ENCODE measurements at places on chromosomes 11 and 22.

GRCh38 chr11:79050786-79051185, 390.0 kb downstream of the TENM4 start:
- DNase-seq = no peak

- DNase-seq = no peak
Observed at GRCh38 chr22:39284142-39284980, 35.1 kb downstream of the RPL3 start.

DNA sequence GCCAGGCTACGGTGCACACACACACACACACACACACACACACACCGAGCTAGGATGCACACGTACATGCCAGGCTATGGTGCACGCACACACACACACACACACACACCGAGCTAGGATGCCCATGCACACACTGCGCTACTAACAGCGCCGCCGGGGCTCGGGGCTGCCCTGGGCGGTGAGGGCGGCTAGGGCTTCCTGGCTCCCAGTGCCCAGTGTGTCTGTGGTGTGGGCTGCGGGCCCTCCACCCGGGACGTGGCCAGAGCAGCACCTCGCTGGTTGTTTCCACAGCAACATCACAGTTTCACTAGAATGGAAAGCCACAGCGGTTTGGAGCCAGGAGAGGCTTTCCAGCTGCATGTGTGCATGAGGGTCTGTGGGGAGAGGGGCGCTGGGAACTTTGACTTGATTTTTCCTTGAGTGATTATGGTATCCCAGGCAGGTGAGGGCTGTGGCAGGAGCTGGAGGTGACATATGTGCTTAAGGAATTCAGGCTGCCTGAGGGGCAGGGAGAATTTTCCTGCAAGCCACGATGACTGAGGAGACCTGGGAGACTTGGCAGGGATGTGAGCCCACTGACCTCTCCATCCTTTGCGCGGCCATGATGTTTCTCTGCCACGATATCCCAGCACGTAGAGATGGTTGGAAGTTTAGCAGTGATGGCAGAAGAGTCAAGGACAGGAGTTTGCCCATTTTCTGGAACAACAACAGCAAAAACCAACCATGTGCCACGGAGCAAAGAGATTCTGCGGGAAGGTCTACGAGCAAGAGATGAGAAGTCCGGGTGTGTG, 195.9 kb downstream of the SNX19 start:
- DNase-seq = no peak

GRCh38 chr11:86577644-86578636, 94.5 kb downstream of the ME3 start:
- no peak for DNase-seq

DNA sequence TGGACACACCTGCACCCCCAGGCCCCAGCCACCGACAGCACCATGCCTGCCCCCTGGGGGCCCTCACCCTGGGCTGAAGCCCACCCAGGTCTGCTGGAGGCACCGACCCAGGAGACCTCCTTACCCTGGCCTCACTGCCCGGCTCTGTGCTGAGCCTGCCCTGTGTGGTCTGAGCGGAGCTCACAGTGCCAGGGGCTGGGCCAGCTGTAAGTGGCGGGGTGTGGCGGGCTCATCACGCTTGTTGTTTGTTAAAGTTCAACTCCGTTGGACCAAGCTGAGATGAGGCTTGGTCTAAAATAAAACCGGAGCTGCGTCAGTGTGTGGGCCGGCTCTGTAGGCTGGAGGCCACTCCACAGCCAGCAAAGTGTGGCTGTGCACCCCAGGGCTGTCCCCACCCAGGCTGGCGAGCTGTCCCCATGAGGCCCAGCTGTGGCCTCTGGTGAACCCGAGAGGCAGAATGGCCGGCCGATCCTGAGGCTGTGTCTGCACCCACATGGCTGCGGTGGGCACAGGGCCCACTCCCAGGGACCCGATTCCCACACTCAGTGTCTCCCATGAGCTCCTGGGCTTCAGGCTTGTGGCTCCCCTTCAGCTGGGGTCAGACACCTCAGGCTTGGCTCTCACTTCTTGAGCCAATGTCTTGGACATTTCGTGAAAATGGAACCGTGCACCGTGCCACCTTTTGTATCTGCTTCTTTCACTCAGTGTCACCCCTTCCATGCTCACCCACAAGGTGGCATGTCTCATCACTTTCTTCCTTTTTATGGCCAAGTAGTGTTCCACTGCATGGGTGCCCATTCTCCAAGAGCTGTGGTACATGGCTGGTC, 137.9 kb downstream of the CTTN start:
- DNase-seq = no peak

GRCh38 chr11:110713449-110713776, 1.2 kb upstream of the ARHGAP20 start:
- DNase-seq = no peak

- no peak for DNase-seq
Observed at GRCh38 chr11:76184551-76184993, 21.7 kb downstream of the WNT11 start.

DNA sequence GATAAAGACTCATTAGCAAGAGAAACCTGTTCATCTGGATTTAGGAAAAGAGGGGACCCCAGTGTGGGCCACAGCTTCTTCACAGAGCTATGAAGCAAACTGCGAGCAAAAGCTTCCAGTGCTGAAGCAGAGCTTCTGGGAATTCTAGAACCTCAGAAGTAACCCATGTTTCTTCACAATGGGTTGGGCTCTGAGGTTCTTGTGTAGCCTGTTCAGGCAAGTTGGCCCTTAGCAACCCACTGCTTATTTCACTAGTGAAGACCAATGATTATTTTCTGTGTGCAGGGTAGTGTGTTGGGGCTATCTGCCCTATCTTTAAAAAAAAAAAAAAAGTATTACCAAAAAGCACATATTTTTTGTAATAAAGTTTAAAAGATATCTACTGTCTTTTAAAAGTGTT, at the start of gene ACRV1:
ACRV1 (minus strand) TSS at position 101 of the 400 bp plus-strand sequence; CDS start at position 34, 67 bp downstream.
- no peak for DNase-seq

DNA sequence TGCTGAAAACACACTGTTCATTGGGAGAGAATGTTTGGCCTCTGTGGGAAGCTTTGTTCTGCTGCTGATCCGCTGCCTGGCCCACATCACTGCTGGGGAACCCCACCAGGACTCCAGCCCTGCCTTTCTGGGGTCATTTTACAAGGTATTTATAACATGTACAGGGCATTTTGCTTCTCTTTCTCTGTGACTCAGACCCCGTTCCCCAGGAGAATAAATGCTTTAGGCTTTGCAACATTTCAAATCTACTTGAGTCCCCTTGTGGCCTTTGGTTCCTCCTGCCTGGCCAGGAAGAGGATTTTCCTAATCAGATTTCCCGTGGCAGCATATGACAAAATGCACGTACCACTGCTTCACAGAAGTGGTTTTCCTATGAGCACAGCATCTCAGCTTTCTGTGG, 43.0 kb downstream of the BTG4 start:
- DNase-seq = no peak

GRCh38 chr11:1834779-1835670, at the start of gene SYT8:
Gene SYT8 (plus strand): TSS chr11:1834990. CDS start chr11:1835106, 116 bp downstream.
- no peak for DNase-seq

DNA sequence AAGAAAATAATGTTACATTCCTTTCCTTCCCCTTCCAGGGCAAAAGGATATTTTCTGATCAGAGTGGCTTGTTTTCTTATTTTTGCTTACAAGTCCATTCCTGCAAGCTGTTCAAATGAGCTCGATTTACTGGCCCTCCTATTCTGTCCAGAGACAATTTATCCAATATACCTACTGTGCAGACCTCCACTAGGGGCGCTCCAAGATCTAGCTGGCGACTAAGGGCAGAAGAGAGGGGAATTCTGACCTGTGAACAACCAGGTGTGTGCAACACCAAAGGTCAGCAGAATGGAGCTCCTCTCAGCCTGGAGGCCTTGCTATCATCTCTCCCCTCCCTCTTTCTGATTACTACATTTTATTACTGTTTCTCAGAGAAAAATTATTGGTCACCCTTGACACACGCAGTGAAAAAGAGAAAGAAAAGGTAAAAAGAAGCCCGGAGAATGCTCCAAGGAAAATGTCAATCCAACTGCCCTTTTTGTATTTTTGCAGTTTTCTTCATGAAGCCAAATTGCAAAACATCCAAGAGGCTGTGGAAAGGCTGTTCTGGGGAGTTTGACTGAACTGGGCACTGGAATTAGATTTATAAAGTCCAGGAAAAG, 3.2 kb downstream of the SEZ6L start:
- DNase-seq = no peak

GRCh38 chr11:88435415-88435814, 97.9 kb upstream of the CTSC start:
- no peak for DNase-seq
